ENCODE measurements at places on chromosomes 13 and 19.

DNA sequence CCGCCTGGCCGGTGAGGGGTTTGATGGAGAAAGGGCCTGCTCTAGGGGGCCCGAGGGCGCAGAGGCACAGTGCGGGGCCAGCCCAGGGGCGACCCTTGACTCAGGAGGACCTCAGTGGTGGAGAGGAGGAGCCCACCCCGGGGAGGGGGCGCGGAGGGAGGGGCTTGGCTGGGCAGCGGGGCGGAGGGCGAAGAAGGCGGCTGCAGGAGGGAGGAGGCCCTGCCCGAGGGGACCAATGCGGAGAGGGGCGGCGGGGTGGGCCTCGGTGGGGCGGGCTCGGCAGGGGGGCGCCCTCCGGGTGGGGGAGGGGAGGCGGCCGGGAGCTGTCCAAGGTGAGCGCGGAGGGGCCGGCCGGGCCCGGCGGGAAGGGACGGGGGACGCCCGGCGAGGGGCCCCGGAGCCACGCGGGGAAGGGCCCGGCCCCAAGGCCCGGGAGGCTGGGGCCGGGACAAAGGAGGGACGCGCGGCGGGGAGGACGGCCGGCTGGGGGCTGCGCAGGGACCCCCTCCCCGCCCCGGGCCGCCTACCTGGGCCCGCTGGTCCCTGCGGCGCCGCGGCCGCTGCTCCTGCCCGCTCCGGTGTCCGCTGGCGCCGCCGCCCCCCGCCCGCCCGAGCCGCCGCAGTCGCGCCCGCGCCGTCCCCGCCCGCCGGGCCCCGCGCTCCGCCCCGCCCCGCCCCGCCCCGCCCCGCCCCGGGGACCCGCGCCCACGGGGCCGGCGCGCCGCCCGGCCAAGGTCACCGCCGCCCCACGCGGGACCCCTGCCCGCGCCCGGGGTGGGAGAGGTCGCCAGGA is at the start of gene DIRAS1:
TSS of gene DIRAS1 (minus strand) at position 596 of the 793 bp plus-strand sequence. CDS start 3,566 bp downstream, outside the sequence.
- DNase-seq = no peak

GRCh38 chr13:30690282-30691188 is 44.8 kb upstream of the ALOX5AP start:
- peak; percentile 45 for DNase-seq

DNA sequence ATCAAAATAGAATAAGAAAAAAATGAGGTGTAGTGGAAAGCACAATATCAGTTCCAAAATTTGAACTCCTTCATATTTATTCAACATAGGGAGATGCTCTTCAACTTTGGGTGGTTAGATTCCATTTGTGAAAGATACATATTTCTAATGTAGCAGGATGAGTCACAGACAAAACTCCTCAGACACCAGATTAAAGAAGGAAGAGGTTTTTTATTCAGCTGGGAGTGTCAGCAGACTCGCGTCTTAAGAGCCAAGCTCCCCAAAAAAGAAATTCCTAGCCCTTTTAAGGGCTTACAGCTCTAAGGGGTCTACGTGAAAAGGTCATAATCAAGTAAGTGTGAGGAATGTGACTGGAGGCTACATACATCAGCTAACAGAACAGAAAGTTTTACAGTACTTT is 6.8 kb upstream of the ZNF765 start:
- DNase-seq = no peak

DNA sequence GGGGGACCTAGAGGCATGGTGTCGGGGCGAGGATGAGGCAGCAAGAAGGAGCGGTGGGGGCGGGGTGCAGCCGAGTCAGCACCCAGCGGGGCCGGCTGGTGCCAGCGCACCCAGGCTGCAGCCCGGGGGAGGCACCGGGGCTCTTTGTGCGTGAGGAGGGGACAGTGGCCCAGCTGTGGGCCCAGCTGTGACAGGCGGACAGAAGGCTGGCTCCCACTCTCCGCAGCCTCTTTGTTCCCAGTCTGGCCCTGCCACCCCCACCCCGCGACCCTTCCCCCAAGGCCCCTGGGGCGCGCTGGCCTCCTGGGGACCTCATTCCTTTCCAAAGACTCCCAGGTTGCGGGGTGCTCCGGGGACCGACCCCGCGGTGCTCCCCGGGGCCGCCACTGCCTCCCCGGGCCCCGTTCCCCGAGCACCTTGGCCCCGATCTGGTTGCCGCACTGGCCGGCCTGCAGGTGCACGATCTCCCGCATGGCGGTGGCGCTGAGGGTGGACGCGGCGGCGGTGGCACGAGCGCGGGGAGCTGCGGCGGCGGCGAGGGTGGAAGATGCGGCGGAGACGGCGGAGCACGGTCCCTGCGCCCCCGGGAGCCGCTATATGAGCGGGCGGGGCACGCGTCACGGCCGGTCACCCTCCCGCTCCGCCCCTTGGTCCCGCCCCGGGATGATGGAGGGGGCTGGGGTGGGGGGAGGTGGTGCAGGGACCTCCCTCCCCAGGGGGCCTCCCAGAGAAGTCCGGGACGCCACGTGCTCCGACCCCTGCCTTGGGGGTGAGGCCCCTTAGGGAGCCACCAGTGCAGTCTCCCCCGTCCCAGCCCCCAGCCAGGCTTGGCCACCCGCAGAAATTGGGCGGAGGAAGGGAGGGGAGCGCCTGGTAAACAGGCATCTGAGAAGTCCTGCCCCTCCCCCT is at the start of gene TUBB4A:
TSS of gene TUBB4A (minus strand) at position 570 of the 909 bp plus-strand sequence. CDS start at position 473, 97 bp downstream.
- no peak for DNase-seq

Measured in NCI-H748 treated with DMSO at 0.1 percent for 48 hours (cell line).